ENCODE measurements at places on chromosomes 12 and 14. TPM values are rescaled to one million over a fixed set of nuclear protein-coding genes. Genes with fewer than 3 reads are reported as not detected.

Gene LRIG3
- not detected for total RNA-seq

Gene FGF6
- not detected for total RNA-seq

Gene AMHR2
- total RNA-seq, result 0.25 TPM

Gene KRR1
- 100 TPM for total RNA-seq

Gene INHBC
- total RNA-seq, result not detected

Gene BCL11B
- 65.7 TPM for total RNA-seq

Gene WDR89
- total RNA-seq, result 23.1 TPM

Gene MAP3K9
- total RNA-seq, result 10.7 TPM

DNA sequence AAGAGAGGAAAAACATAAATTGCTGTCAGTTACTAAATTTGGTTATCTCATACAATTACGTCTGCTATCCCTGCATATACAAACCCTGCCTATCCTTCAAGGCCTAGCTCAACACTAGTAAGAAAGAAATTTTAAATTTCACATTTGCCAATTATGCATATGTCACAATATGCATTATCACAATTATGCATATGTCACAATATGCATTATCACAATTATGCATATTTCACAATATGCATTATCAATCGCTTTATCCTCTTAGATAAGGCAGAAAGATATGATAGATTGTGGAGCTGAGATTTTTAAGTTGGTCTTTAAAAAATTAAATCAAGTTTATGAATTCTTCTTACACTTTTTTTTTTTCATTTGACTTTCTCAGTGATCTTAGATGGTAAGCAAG is 195.0 kb upstream of the ABCD2 start:
- DNase-seq, result no peak

DNA sequence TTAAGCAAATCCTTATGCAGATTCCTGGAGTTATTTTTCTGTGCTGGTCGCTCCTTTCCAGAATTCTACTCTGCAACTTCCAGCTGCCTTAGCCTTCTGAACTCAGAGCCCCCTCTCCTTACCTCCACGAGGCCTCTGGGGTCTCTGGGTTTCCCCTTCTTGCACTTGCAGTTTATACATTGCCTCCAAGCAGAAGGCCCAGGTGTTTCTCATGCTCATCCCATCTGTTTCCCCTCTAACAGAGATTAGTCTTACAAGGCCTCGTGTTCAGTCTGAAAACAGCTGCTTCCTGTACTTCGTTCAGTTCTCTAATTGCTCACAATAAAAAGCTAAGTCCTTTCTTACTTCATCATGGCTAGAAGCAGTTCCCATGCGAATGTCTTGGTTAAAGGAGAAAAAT is 134.4 kb upstream of the FGD4 start:
- DNase-seq, result no peak

- DNase-seq, result no peak
These were observed 3.3 kb upstream of the GALC start for GRCh38 chr14:87996291-87996592.

GRCh38 chr14:35631071-35631805 is 97.3 kb downstream of the INSM2 start:
- no peak for DNase-seq

- no peak for DNase-seq
These were observed 8.7 kb downstream of the MARK3 start for GRCh38 chr14:103393676-103394626.

DNA sequence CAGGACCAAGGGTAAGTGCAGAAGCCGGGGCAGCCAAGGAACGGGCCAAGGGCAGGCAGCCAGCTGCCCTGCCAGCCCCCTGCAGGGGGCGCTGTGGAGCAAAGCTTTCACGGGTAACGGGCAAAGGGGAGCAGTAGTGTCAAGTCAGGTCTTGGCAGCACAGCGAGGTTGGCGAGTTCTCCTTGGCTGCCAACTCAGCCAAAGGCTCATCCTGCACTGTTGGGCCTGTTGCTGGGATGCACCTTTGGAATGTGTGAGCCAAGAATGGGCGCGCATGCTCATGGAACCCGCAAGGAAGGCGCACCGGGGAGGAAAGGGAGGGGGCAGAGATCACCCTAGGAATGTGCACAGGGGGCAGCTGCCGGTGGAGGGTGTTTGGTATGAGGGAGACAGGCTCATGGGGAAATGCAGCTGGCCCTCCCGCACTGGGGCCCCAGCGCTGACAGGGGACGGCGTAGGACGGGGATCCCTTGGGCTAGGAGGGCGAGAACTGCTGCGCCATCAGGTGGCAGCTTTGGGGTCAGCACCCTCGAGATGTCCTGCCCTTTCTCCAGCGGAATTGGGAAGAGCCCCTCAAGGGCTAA is 138.0 kb downstream of the ASCL4 start:
- peak; percentile 58 for DNase-seq

DNA sequence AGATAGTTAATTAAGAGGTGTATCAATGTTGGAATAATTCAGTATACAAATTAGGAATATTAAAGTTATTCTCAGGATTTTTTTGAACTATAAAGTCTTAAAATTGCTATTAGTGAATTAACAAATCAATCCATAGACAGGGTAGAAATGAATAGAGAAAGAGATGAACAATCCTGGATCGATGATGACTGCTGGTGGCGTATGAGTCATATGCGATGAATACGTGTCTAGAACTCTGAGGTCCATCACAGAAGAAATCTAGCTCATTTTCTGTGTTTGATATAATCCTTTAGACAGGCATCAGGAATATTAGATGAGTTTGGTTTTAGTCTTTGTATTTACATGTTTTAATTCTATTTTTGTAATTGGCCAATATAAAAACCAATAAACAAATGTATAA is 85.4 kb upstream of the RTL1 start:
- DNase-seq, result no peak

- no peak for DNase-seq
These were observed 4.0 kb downstream of the AP1G2 start for GRCh38 chr14:23563473-23564180.

- DNase-seq, result no peak
These were observed 87.8 kb upstream of the ZFP36L1 start for GRCh38 chr14:68880581-68881105.

DNA sequence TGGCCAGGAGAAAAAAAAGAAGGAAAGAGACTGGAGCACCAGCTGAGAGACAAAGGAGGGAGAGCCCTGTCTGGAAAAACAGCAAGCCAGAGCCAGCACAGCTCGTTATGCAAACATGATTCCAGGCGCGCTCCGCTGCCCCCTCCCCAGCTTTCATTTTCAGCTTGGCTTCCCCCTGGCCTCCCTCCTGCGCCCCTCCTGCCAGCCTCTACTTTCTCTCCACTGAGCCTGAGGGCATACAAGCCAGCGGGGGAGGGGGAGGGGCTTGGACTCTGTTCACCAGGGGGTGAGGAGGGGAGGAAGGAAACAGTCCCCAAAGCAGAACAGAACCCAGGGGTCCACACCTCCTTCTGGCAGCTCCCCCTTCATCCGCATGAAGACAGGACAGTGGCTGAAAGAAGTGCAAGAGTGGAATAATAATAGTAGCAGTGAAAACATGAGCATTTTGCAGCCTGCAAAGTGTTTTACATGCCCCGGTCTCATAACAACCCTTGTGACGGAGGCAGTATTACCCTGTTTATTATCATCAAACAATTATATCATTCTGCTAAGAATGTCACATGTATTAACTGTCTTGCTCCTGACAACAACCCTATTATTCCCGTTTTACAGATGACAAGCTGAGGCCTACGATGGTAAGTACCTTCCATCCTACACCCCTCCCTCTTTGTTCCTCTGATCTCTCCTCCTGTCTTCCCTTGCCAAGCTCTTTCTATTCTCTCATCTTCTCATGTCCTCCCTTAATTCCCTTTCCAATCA is 24.2 kb downstream of the SMUG1 start:
- no peak for DNase-seq

- DNase-seq, result no peak
These were observed 17.0 kb upstream of the ARL1 start for GRCh38 chr12:101424620-101425019.
